ENCODE measurements at places on chromosomes 1 and 21.

DNA sequence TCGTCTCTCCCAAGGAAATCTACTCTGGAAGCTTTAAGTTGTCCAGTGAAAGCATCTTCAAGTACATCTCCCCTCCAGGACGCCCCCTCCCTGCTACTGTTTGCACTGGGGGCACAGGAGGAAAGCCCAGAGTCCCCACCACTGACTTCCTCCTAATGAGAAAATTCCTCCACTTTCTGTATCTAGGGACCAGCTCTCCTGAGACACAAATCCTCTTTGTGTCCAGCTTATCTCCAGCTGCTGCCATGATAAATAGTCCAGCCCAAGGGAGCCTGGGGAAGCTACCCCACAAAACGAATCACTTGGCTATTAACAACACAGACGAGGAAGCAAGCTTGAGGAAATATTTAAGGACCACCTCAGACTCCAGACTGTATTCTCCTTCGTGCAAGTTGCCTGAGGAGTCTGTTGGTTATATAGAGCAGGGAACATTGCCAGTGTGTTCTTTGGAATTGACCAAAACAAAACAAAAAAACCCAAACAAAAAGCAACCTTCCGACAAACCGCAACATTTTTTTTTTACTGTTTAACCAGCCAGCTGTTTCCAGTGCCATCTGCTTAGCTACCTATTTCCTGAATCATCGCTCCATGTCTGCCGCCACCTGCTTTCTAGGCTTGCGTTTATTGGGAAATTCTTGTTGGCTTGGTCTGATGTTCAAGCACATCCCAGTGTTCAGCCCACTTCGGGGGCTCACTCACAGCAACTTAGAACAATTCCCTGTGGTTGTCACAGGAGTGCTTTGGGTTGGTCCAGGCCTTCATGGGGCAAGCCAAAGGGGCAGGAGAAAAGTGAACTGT, 7.7 kb downstream of the C1orf226 start:
- DNase-seq = peak; percentile 36

DNA sequence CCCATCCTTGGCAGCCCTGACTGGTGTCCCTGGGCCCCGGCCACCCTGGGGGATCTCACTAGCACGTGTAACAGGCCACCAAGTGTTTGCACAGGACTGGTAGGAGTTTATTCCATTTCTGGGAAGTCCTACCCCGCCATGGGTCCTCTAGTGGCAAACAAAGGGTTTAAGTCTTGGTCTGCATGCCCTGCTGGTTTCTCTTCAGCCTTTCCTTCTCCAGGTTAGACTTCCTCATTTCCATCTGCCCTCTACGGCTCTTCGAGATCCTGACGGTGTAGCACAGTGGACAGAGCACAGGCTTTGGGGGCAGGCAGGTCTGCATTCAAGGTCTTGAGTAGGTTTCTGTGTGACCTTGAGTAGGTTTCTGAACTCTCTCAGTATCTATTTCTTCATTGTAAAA, 2.8 kb downstream of the AGTRAP start:
- no peak for DNase-seq

DNA sequence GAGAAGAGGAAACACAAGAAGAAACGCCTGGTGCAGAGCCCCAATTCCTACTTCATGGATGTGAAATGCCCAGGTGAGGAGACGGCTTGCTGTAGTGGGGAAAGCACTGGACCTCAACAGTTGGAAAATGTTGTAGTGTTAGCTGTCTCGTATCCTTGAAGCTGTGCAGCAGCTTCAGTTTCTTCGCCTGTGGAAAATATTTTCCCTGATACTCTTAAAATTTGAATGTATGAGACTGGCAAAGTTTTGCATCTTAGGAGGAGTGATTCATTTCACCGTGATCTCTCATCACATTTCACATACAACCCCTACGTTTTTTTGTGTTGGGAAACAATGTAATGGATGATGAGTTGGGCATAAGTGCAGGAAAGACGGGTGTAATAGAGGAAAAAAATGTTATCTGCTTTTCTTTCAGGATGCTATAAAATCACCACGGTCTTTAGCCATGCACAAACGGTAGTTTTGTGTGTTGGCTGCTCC, 629 bp downstream of the RPS27 start:
- DNase-seq = no peak

- no peak for DNase-seq
These were observed 11.5 kb downstream of the DENND1B start for GRCh38 chr1:197763769-197764168.

GRCh38 chr1:181383695-181384094, 99.6 kb upstream of the CACNA1E start:
- DNase-seq = no peak

- peak; percentile 46 for DNase-seq
These were observed 12.6 kb downstream of the PIGP start for GRCh38 chr21:37060296-37060695.

GRCh38 chr1:55980582-55980981, 598.8 kb downstream of the PLPP3 start:
- DNase-seq = no peak

DNA sequence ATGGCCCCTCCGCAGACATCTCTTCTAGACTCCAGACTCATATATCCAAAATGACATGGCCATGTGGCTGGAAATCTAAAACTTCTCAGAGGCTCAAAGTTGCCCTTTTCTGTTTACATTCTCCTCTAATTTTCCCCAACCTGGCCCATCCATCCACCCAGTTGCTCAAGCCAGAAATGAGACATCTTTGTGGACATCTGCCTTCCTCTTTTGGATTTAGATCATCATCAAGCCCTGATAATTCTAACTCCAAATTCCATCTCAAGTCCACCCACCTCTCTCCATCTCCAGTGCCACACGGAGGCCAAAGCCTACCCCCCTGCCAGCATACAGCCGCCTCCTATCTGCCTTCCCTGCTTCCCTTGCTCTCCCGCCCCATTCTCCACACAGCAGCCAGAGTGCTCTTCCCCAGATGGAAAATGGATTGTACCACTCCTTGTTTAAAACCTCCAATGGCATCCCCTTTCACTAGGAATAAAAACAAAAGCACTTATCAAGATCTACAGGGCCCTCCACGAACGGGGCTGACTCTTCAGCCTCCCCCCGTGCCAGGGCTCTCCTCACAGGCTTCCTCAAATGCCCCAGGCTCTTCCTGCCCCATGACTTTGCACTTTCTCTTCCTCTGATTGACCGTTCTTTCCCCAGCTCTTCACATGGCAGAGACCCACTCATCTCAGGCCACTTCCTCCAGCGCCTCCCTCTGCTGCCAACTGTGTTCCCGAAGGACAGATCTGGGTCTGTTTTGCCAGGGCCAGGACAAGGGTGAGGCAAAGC, 40.1 kb downstream of the SYT6 start:
- DNase-seq = no peak

- DNase-seq = no peak
These were observed 41.3 kb downstream of the COL6A1 start for GRCh38 chr21:46022551-46023525.

DNA sequence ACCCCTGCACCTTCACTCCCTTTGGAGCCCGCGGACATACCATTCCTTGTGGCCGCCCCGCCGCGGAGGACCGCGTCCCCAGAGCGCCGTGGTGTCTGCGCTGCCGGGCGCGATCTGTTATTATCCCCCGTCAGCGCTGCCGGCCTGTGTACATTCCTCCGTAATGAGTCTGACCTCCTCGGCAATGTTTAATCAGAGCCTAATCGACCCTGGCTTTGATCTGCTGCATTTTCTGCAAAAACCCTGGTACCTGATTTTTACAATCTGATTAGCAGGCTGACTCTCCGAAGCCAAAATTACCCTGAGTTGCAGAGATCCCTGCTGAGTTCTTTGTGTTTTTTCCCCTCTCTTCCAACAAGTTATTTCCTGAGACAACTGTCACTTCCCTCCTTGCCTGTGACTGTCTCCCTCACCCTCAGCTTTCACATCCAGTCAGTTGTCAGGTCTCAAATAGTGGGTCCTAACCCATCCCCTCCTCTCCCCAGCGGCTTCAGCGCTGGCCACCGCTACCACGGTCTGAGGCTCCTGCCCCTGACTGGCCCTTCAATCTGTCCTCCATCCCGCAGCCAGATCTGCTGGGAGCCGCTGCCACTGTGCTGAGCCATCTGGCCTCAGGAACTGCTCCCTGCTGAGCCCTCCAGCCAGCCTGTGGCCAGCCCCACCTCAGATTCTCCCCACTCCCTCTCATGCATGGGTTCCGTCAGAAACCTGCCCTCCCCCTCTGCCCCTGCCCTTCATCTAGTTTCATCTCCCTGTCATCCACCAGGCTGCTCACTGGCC, 53.5 kb downstream of the GLIS1 start:
- no peak for DNase-seq

GRCh38 chr21:45598666-45599065, 44.9 kb upstream of the PCBP3 start:
- DNase-seq = no peak

GRCh38 chr1:200179126-200179780, 151.7 kb downstream of the NR5A2 start:
- DNase-seq = no peak

- DNase-seq = no peak
These were observed 72.6 kb downstream of the DDR2 start for GRCh38 chr1:162704673-162705424.

DNA sequence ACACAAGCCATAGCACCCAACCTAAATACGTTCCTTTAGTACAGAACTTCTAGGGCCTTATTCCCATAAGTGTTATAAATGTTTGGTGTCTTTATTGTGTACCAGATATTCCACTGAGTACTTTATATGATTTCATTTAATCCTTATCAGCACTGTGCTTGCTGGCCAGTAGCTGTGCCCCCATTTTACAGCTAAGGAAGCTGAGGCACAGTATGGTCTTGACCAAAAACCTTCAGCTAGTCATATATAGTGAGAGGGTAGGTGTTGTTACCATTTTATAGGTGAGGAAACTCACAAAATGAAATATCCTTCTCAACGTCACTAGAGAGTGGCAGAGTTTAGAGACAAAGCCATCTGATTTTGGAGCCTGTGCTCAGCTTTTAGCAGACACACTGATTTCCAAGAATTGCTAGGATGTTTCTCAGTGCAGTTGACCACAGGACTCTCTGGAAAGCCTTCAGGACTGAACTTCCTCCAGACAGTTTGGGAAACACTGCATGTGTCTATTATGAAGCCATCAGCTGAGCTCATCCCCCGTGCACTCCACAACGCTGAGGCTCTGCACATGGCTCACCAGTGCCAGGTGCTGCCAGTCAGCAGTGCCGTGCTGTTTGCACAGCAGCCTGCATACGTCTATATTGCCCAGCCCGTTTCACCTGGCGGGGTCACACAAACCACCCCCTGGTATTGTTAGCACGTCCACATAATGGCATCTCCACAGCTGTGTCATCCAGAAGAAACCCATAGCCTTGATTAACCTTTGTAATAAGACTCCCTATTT, 15.4 kb downstream of the NPPA start:
- DNase-seq = no peak

GRCh38 chr1:43302721-43303470, 2.1 kb downstream of the TIE1 start:
- peak; percentile 66 for DNase-seq

- no peak for DNase-seq
These were observed 487.3 kb upstream of the PTBP2 start for GRCh38 chr1:96234299-96234698.

Measured in left colon (tissue), 2 donors.